ENCODE measurements at places on chromosomes 7 and 10.

DNA sequence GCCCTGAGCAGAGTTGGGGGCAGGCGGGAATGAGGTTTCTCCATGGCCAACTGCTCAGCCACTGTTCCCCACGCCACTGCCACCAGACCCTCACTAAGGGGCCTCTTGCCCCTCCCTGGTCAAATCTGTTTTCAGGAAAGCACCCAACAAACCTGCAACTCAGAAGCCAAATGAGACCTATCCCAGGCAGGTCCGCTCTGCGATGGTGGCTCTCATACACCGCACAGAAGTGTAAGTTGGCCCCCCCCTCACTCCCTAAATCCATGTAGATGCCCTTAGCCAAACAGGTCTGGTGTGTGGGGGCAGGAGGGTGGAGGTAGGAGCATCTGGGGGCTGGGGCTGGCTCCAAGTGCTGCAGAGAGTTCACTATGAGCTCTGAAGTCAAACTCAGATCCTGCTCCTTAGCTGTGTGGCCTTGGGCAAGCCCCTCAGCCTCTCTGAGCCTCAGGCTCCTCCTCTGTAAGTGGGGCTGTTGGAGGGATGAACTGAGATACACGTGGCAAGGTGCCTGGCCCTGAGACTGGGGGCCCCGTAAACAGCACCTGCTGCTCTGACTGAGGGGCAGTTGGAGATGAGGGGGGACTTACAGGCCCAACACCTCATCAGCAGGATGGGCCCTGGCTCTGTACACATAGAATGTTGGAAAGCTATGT, 1.1 kb downstream of the MMRN2 start:
- DNase-seq: no peak

DNA sequence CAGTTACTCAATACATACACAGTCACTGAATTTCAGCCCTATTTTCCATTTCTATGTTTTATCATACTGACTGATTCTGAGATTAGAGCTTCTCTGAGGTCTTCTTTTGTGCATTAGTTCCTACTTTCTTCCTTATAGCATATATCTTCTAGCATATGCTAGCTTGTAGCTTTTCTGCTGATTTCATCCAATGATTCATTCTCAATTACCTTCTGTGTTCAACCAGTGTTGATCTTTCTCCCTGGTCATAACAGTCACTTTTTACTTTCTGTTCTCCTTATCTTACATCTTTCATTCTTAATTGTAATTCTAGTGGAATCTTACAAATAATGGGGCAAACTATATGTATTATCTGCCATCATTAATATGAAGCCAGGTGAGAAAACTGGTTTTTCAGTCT, 159.5 kb upstream of the HGF start:
- DNase-seq: no peak

DNA sequence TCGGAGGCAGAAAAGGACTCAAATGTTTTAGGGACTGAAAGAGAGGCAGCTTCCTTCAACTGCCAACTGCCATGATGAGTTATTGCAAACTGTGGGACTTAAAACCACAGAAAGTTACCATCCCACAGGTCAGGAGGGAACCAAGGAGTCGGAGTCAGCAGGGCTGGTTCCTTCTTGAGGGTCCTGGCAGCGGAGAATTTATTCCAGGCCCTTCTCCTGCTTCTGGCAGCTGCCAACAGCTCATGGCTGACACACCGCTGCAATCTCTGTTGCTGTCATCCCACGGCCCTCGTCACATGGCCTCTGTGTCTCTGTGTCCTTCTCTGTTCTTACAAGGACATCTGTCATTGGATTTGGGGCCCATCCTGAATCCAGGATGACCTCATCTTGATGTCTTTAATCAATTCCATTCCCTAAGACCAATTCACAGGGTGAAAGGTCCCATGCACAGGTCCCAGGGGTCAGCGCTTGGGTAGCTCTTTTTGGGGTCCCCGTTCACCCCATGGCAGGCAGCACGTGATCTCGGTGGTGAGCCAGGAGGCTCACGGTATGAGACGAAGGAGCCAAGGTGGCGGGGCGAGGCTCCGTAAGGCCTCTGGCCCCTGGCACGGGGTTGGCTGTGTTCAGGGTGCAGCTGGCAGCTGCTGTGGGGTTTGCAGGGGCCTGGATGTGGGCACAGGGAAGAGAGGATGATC, 27.4 kb upstream of the PSMG3 start:
- DNase-seq: no peak

DNA sequence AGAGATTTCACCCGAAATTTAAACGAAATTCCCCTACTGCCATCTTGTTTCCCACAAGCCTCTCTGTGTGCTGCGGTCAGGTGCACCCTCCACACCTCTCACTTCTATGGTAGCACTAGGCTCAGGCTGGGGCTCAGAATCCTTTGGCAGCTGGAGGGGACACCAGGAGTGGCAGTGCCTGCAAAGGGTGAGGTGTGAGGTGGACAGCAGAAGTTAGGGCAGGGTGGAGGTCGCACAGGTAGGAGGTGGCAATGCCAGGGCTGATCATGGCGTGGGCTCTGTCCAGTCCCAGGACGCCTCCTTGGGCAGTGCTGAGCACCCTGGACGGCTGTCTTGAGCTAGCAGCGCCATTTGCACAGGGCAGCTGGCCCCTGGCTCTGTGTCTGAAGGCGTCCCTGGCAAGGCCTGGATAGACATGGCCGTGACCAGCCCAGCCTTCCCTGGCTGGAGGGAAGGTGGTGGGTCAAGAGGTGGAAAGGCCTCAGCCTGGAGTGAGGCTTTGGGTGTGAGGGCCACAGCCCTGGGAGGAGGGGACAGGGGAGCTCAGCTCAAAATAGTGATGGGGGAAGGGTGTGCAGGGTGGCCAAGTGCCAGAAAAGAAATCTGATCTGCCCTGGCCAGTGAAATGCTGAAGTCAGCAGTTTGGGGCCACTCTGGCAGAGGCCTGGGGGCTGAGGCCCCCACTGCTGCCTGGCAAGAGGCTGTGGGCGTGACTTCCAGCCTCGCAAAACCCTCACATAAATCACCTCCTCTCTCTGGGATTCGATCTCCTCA, 40.0 kb downstream of the ZCCHC24 start:
- DNase-seq: no peak

GRCh38 chr10:131588704-131589220, 277.2 kb upstream of the TCERG1L start:
- no peak for DNase-seq

DNA sequence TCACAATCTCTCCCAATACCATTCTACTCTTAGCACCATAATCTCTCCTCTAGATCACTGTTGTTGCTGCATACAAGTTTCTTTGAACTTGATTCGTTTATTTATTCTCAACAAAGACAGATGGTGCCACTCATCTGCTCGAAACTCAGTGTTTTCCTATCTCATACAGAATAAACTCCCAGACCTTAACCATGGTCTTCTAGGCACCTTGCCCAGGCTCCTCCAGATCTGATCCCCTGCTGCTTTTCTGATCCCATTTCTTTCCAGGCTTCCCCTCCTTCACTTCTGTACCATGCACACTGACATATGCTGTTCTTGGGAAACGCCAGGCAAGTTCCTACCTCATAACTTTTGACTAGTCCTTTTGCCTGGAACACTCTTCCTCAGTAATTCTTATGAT, 645.7 kb downstream of the DNAJB9 start:
- DNase-seq: no peak

GRCh38 chr10:13414855-13415254, 66.8 kb upstream of the SEPHS1 start:
- DNase-seq: peak; percentile 60

- no peak for DNase-seq
Measured at GRCh38 chr10:53748319-53748718, 975.7 kb upstream of the MBL2 start.

- DNase-seq: no peak
Measured at GRCh38 chr7:27697861-27698430, 35.3 kb upstream of the HIBADH start.

DNA sequence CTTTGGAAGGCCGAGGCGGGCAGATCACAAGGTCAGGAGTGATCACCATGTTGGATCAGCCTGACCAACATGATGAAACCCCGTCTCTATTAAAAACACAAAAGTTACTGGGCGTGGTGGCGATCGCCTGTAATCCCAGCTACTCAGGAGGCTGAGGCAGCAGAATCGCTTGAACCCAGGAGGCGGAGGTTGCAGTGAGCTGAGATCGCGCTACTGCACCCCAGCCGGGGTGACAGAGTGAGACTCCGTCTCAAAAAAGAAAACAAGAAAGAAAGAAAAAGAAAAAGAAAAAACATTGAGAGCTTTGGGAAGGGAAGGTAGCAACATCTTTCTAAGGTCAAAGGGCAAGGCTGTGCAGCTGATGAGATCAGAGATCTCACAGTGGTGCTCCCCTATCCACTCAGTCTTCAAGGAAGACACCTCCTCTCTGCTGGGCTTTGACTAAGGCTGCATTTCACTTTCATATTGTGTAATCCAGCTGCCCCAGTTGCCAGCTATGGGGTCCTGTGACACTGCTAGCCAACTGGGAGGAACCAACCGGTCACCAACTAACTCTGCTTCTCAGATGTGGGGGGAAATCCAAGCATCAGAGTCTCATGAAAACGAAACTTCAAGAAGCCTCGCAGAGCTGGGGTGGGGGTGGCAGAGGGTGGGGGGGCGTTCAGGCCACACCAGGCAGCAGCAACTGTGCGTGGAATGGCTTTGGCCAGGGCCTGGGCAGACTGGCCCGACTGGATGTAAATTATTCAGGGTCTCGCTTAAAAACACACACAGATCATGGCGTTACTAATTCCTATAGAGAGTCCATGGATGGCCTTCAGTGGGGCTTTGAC, 1.5 kb downstream of the IL15RA start:
- no peak for DNase-seq

GRCh38 chr7:44712012-44712411, 36.6 kb upstream of the ZMIZ2 start:
- no peak for DNase-seq

DNA sequence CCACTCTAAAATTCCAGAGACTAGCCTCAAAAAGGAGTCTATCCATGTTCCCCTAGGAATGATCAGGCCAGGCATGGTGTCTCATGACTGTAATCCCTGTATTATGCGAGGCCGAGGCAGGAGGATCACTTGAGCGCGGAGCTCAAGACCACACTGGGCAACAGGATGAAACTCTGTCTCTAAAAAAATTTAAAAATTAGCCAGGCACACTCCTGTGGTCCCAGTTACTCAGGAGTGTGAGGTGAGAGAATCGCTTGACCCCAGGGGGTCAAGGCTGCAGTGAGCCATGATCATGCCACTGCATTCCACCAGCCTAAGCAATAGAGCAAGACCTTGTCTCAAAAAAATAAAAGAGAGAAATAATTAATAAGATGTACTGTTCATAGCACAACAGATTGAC, 256.8 kb downstream of the KCND2 start:
- DNase-seq: no peak

GRCh38 chr10:20891338-20891714, 5.8 kb downstream of the NEBL start:
- no peak for DNase-seq

DNA sequence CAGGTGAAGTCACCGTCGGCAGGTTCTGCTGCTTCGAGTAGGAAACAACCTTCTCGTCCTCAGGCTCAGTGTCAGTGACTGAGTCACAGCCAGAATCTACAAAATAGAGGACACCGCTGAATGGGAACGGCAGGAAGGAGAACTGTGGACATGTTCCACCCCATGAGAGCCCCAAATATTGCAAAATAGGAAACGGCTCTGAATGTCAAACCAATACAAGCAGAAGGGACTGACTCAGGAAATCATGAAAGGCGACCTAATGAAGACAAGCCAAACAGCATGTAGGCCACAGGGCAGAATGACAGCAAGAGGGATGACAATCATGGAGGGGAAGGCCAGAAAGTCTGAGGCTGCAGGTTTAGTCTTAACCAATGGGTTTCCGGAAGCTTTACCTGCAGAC, 63.5 kb downstream of the PIK3AP1 start:
- no peak for DNase-seq

DNA sequence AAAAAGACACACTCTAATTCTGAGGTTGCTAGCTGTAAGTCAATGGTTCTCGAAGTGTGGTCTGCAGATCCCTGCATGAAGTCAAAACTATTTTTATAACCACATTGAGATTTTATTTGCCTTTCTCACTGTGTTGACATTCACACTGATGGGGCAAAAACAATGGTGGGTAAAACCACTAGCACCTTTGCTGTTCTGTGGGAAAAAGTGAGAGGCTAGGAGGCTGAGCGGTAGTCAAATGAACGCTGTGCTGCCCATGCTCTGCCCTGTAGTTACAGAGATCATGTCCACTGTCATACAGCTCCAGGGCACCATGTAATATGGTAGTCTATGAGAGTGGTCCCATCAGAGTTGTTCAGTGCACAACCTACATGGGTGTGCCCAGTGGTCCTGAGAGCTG, 21.6 kb upstream of the PDCD4 start:
- DNase-seq: no peak

- no peak for DNase-seq
Measured at GRCh38 chr10:124390471-124391187, 28.1 kb downstream of the OAT start.

GRCh38 chr7:94540428-94540827, 30.8 kb downstream of the CASD1 start:
- no peak for DNase-seq

GRCh38 chr7:133602291-133602690, 349.4 kb downstream of the EXOC4 start:
- DNase-seq: no peak

GRCh38 chr7:106331441-106332175, 46.8 kb upstream of the NAMPT start:
- DNase-seq: no peak

- no peak for DNase-seq
Measured at GRCh38 chr7:132307465-132307864, 268.8 kb downstream of the PLXNA4 start.

DNA sequence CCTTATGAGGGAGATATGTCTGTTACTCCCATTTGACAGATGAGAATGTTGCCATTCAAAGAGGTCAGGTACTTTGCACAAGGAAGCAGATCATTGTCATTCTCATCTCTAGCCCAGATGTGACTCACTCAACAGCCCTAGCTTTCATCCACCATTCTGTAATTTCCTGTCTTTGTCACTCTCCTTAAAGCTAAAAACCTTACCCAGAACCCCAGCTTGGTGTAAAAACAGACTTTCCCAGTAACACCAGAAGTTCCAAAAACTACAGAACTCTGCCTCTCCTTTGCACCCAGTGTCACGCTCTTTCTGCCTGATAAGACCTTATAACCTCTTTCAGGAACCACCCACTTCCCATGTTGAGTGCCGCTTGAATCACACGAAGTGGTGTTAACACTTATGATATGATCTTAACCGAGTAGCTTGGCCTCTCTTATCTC, 89.1 kb upstream of the SP4 start:
- no peak for DNase-seq

DNA sequence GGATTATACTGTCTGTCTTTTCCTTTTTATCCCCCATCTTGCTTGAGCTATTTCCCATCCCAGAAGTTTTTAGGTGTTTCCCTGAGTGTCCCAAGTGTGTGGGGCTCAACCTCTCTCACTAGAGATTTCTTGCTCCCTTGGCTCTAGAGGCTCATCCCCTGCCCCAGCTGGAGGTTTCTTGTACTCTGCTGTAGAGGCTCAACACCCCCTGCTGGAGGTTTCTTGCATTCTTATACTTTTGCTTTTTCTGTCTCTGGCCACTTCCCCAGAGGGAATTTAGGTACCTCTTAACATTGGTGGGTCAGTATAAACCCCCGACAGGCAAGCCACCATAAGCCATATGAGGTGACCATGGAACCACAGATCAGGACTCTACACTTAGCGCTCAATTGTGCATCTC, 114.2 kb upstream of the FAM3C start:
- no peak for DNase-seq

All from HuH-7 (cell line).